ENCODE measurements at places on chromosomes 16 and 17.
A peak's percentile ranks its signal among the peaks of the same experiment; 100 is the strongest.

GRCh38 chr17:27494192-27495091 is 38.2 kb downstream of the KSR1 start:
- no peak for DNase-seq

GRCh38 chr17:33515974-33516373 is 222.9 kb upstream of the ASIC2 start:
- no peak for DNase-seq

DNA sequence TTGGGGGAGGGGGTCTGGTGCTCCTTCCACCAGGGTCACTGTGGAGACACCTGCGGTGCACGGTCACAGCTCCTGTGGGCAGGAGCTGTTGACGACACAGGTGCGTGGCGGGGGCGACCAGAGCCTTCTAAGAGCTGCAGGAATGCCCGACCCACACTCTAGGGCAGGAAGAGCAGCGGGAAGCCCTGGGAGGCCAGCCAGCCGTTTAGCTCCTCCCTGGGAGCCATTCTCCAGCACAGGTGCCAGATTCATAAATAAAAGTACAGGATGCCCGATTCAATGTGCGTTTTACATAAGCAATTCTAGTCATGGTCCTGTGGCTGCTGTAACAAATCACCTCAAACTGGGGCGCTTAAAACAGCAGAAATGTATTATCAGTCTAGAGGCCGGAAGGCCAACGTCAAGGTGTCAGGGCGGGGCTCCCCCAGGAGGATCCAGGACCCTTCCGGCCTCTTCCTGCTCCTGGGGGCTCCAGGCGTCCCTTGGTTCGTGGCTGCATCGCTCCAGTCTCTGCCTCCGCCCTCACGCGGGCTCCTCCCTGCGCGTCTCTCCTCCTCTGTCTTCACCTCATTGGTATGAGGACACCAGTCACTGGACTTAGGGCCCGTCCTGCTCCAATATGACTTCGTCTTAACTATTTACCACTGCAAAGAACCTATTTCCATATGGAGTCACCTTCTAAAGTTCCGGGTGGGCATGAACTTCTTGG is 155.4 kb downstream of the FOXL1 start:
- DNase-seq = no peak

- no peak for DNase-seq
These were observed 1.1 kb downstream of the CTRB1 start for GRCh38 chr16:75219838-75220237.

DNA sequence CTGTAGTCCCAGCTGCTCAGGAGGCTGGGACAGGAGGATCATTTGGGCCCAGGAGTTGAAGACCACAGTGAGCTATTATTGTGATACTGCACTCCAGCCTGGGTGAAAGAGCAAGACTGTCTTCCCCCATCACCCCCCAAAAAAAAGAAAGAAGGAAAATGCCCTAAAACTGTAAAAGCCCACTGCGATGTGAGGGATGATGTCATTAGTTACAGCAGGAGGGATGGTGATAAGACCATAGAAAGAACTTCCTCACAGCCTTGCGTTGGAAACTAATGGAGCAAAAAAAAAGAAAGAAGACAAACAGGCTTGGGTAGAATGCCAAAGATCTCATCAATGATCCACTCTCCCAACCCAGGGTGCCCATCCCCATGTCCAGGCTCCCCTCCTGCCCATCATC is 18.7 kb downstream of the ZNF385C start:
- DNase-seq = no peak

GRCh38 chr17:63071797-63072196 is 105.8 kb downstream of the TANC2 start:
- DNase-seq = no peak

DNA sequence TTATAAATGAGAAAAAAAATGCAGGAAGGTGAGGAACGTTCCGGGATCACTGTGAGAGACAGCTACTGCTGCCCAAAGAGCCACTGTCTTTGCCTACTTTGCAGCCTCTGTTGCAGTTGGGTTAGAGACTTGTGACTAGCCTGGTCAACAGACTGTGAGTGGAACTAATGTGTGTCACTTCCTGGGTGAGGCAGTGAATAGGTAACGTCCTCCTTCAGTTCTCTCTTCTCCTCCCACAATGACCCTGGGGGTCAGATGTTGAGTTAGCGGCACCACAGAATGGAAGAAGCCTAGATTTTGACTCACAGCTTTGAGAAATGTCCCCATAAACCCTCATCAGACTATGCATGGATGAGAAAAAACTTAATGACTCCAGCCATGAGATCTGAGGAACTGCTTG is 5.2 kb downstream of the C16orf46 start:
- no peak for DNase-seq

DNA sequence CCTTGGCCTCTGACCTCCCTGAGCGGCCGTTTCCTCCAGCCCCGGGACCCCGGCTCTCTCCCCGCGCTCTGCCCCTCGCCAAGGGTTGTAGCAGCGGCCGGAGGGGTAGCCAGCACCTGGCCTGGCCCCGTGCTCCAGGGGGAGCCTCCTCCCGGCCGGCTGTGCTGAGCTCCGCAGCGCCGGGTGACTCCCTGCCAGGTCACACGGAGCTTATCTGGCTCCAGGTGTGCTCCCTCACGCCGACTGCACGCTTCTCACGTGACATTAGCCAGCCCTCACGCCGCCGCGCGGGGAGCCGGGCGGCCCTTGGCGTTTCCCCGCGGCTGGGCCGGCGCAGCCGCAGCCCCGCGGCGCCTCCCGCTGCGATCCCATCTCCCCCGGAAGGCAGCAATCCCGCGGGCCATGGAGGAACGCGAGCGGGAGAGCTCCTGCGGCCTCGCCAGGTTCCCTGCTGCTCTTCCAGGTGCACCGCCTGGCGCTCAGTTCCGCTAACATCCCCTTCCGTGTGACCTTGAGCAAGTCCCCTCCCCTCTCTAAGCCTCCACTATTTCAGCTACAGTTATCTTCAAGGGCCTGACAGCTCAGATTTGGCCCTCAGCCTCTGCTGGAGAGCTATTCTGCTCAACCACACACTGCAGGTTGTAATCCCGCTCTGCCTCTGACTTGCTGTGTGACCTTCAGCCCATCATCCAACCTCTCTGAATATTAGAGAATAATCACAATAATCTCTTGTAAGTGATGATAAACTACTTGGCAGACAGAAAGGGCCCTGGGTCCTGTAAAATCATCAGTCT is 3.4 kb downstream of the MYO18A start:
- DNase-seq = peak; percentile 35
